ENCODE measurements at places on chromosomes 4 and X.

GRCh38 chrX:30971774-30972603, 82.9 kb upstream of the TAB3 start:
- peak; percentile 45 for DNase-seq

- DNase-seq = no peak
Measured at GRCh38 chr4:110042545-110043517, 130.1 kb downstream of the EGF start.

DNA sequence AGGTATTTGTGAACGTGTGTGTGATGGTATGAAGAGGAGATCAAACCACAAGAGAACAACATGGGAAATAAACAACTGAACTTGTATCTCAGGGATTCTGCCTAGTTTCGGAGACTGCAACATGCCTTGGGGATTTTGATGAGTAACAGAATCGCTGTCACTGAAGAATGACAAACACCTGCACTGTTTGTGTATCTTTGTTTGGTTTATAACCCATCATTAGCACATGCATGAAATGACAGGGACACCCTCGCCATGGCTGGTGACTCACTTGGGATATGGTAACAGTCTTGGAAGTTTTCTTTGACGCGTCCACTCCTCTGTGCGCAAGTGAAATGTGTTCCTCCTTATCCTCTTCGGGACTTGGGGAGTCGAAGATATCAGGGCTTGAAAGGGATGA, 30.3 kb upstream of the MAP3K15 start:
- no peak for DNase-seq

DNA sequence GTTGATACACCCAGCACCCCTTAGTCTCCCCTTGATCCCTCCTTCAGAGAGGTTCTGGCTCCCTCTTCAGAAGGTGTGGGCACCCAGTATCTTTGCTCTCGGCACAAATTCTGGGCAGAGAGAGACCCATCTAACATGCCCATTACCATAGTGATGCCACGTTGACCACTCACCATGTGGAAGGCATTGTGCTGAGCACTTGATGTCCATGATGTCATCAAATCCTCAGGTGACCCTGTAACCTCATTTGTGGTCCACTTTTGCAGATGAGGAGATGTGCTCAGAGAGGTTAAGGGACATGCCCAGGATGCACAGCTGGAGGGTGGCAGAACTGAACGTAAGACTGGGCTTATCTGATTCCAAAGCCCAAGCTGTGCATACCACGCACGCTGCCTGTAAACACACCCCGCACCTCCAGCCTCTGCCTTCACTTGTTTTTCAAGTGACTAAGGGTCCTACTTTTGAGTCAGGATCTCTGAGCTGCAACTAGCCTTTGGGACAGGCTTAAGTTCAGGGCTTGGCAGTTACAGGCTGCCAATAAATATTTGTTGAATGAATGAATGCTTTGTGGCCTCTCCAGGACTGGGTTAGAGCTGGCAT, 55.2 kb downstream of the HTRA3 start:
- no peak for DNase-seq

- no peak for DNase-seq
Measured at GRCh38 chr4:164706675-164707074, 47.3 kb upstream of the SMIM31 start.

- no peak for DNase-seq
Measured at GRCh38 chr4:8146157-8146556, 12.5 kb downstream of the ABLIM2 start.

DNA sequence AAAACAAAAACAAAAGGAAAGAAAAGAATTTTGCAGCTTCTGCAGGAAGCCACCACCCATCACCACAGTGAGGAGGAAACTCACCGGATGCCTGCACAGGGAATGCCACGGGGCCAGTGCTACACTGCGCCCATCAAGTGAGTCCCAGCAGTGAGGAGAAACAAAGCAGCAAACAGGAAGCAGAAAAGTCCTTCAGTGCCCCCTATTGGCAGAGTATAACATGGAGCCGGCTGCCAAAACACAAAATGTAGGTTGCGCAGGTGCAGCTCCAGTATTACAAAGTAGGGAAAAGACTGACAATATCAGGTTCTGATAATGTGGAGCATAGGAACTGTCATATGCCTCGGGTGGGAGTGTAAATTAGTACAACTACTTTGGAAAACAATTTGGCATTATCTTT, 23.3 kb upstream of the SCML2 start:
- peak; percentile 34 for DNase-seq

DNA sequence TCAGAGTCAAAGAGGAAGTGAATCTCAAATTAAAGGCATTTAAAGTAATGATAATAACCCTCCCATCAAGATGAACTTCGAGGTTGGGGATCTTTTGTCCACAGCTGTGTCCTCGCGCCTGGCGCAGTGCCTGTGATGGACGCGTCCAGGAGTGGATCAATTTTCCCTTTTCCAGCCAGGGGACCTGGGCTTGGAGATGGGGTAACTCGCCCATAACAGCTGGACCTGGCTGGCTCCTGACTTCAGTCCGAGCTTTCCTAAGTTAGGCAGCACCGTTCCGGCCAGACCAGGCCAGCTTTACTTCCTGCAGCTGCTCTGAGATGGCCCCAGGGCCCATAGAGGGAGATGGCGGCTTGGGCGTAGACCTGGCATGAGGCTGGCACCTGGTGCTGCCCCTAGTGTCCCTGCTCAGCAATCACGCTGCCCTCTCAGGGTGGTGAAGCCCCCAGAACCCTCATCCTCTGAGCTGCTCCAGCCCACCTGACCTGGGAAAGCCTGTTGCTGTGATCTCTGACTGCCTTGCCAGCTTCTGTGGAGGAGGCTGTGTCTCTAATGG, 23.9 kb downstream of the ADRA2C start:
- DNase-seq = no peak

Measured in ELR (cell line).